AG04450 (cell line): ENCODE measurements at places on chromosomes 16 and 17.
A peak's percentile ranks its signal among the peaks of the same experiment; 100 is the strongest.

DNA sequence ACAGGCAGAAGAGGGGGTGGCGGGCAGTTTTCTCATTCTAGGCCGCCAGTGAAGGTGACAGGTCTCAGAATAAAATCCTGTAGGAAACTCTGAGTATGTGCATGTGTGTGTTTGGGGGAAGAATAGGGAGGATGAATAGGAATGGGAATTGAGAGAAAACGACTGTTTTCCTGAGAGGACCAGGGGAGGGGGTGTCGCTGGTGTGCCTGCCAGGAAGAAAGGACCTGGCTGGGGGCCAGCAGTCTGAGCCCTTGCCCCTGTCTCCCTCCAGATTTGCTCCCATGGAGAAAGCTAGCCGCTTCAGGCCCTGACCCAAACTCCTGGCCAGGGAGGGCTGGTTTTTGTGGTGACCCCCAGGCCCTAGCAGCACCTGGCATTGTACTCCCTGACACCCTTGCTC, 14.4 kb downstream of the C17orf50 start:
- DNase-seq = no peak

- DNase-seq = peak; percentile 65
Measured at GRCh38 chr17:13601776-13602551, at the start of gene HS3ST3A1. HS3ST3A1 (minus strand) TSS chr17:13601929; CDS start chr17:13601129, 800 bp downstream.

DNA sequence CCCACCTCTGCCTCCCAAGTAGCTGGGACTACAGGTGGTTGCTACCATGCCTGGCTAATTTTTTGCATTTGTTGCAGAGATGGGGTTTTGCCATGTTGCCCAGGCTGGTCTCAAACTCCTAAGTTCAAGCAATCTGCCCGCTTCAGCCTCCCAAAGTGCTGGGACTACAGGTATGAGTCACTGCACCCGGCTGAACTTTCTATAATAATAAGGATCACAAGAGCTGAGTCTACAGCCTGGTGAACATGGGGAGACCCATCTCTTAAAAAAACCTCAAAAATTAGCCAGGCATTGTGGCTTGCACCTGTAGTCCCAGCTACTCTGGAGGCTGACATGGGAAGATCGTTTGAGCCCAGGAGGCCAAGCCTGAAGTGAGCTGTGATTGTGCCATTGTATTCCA, 53.5 kb downstream of the WDR59 start:
- DNase-seq = no peak

DNA sequence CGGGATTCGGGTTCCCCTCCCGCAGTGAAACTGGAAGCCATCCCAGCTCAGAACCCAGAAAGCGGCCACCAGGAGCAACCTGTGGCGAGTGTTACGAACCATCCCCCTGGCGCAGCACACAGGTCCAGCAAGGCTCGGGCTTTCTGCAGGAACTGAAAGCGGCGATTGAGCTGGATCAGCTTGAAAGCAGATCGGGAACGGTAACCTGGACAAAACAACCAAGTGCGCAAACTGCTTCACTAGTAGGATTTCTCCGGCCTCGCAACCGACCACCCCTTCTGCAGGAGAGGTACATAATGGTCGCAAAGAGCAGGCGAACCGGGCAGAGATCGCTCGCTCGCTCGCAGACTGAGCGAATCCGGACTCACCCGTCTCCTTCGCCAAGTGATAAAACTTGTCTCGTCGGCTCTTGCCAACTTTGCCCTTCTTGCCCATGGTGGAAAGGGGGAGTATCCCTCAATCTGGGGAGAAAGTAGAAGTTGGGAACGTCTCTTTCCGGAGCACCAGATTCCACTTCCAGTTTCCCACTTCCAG, 696 bp upstream of the PSMC5 start:
- no peak for DNase-seq

DNA sequence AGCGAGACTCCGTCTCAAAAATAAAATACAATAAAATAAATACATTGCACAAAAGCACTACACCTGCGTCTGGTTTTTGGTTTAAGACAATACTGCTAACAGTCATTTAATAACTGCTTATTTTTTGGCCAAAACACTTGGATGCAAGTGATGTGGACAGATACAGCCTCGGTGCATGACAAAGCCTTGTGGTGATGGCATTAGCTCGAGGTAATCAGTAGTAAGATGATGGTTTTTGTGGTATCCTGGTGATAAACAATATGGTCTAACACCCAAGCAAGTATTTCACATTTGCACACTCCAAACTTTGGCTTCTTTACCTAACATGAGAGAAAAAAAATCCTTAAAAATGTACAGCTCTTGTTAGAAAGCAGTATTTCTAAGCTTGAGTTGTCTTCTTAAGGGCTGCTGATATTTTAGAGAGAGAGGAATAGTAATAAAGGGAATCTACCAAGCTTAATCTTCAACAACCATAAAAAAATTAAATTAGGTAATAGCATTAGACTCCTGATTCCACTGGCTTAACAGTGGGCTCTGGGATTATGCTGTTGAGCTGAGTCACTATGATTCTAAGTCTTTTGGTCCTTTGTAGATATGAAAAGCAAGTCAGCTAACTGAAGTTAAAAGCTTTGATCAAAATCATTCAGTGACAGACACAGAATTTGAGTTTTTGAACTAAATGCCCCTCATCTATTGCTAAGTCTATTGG, 111.1 kb downstream of the VPS53 start:
- DNase-seq = no peak

DNA sequence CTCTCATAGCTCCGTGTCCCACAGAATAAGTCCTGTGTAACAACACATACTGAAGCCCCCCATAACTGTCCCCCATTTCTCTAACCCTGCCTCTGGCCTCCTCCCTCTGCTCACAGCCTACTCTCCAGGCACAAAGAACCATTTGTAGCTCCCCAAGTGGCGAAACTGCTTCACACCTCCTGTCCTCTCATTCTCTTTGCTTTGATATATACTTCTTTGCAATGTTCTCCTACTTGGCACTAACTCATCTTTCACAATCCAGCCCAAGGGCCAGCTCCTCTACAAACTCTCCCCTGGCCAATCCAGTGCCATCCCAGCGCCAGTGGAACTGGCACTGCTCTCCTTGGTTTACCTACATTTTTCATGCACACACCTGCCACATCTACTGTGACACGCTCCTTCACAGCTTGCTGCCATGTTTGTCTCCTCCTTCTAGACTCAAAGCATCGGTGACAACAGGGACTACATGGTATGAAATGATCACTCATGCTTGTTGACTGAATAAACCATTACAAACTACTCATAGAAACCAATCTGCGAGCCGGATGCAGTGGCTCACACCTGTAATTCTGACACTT, 12.8 kb downstream of the CYTH1 start:
- no peak for DNase-seq

- no peak for DNase-seq
Measured at GRCh38 chr17:28646039-28646754, 1.2 kb upstream of the BLTP2 start.

- no peak for DNase-seq
Measured at GRCh38 chr17:66733759-66734158, 101.2 kb upstream of the CACNG5 start.

DNA sequence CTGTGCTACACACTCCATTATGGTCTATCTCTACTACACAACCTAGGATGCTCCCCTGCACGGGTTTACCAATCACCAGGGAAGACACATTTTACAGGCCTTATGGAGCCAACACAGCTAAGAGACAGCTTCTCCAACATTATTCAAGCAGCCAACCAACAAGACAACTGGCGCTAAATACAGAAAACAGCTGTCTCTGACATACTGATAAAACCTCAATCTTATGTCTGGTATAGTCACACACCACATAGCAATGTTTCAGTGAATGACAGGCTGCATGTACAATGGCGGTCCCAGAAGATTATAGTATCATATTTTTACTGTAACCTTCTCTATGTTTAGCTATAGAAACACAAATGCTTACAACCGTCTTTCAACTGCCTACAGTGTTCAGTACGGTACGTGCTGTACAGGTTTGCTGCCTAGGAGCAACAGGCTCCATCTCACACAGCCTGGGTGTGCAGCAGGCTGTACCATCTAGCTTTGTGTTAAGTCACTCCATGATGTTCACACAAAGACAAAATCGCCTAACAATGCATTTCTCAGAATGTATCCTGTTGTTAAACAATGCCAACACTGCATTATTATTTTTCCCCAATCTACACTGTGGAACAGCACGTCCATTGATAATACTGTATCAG, 10.9 kb downstream of the USP22 start:
- DNase-seq = no peak

- DNase-seq = no peak
Measured at GRCh38 chr17:74251051-74251450, 23.0 kb upstream of the DNAI2 start.

GRCh38 chr17:733743-734142, 1.3 kb downstream of the TLCD3A start:
- no peak for DNase-seq

DNA sequence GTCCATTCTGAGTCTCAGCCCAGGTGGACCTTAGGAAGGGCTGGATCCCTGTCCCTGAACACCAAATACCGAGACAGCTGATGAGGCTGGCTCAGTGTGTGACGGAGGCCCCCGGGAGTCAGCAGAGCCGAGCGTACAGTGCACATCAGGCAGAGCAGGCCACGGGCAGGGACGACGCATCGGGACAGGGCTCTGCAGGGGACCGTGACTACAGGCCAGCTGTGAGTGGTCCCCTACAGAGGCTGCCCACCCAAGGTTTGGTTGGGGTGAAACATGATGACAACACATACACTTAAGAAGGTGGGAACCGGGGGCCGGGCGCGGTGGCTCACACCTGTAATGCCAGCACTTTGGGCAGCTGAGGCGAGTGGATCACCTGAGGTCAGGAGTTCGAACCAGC, 6.4 kb downstream of the CCDC137 start:
- no peak for DNase-seq

DNA sequence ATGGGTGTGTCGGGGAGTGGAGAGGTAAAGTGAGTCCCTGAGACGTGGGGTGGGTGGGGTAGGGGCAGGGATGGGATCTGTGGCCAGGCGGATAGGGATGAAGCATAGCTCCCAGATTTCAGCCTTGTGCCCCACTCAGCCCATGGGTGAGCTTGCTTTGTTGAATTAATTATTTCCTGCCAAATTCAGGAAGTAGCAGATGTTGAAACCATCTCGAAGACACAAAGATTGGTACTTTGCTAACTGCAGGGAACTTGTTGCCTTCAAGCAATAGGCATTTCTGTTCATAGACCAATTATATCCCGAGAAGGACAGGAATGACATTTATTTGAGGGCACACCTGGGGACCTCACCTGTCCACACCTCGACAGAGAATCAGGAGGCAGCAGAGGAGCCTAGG, 11.0 kb upstream of the C16orf74 start:
- no peak for DNase-seq

DNA sequence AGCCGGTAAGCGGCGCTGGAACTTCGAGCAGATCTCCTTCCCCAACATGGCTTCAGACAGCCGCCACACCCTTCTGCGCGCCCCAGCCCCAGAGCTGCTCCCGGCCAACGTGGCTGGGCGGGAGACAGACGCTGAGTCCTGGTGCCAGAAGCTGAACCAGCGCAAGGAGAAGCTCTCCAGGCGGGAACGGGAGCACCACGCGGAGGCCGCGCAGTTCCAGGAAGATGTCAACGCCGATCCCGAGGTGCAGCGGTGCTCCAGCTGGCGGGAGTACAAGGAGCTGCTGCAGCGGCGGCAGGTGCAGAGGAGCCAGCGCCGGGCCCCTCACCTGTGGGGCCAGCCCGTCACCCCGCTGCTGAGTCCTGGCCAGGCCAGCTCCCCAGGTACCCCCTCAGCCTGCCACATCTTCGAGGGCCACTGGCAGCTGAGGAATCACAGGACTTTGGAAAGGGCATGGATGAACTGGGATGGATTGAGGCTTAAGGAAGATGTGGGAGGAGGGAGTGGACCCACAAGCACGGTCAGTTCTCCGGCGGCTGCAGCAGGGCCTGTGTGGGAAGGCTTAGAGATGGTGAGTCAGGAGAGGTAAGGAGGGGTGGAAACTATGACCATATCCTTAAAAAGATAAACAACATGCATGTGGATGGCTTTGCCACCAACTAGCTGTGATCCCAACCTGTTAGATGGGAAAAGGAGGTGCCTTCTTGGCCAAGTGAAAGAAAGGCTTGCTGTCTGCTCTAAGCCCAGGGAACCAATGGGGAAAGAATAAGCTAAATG, 3.4 kb upstream of the LLGL2 start:
- DNase-seq = no peak

GRCh38 chr17:45786349-45786748, 2.2 kb downstream of the CRHR1 start:
- DNase-seq = no peak

DNA sequence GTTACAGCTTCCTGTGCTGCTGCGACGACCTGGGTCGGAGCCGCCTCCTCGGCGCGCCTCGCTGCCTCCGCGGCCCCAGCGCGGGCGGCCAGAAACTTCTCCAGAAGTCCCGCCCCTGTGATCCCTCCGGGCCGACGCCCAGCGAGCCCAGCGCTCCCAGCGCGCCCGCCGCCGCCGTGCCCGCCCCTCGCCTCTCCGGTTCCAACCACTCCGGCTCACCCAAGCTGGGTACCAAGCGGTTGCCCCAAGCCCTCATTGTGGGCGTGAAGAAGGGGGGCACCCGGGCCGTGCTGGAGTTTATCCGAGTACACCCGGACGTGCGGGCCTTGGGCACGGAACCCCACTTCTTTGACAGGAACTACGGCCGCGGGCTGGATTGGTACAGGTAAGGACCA, 746 bp downstream of the HS3ST2 start:
- no peak for DNase-seq

- DNase-seq = no peak
Measured at GRCh38 chr17:16425698-16426659, 10.6 kb downstream of the TRPV2 start.

GRCh38 chr17:2107506-2107905, 52.6 kb downstream of the HIC1 start:
- no peak for DNase-seq

DNA sequence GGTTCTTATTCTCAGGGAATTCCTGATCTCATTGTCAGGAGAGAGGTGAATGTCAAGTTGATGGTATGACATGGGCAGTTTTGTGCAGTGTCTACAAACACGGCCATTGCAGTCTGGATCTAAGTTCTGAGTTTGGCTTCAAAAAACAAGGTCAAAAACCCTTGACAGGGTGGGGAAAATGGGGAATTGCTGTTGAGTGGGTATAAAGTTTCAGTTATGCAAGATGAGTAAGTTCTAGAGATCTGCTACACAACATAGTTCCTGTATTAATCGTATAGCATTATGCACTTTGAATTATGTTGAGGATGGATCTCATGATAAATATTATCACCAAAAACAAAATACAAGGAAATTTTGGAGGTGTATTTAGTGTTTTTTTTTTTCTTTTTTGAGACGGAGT, 36.6 kb upstream of the CARMIL2 start:
- DNase-seq = no peak

- no peak for DNase-seq
Measured at GRCh38 chr16:19710191-19710908, 7.7 kb downstream of the KNOP1 start.
